ENCODE measurements at places on chromosomes 1 and 21. TPM values are rescaled to one million over a fixed set of nuclear protein-coding genes. Genes with fewer than 3 reads are reported as not detected.

DNA sequence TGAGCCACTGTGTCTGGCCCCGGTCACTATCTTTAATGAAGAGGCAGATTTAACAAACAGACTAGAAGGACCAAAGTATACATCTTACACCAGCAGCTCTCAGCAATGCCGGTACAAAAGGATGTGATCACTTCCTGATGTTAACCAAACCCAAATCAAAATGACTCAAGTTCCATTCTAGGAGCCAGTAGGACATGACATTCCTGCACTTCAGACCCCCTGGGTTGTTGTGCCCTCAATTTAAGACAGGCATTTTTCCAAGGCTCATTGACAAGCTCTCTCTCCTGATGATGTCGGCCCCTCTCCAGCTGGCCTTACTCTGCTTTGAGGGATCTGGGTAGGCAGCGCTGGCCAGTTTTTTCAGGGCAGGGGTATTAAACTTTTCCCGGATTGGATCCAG is 35.1 kb downstream of the YARS1 start:
- no peak for DNase-seq

DNA sequence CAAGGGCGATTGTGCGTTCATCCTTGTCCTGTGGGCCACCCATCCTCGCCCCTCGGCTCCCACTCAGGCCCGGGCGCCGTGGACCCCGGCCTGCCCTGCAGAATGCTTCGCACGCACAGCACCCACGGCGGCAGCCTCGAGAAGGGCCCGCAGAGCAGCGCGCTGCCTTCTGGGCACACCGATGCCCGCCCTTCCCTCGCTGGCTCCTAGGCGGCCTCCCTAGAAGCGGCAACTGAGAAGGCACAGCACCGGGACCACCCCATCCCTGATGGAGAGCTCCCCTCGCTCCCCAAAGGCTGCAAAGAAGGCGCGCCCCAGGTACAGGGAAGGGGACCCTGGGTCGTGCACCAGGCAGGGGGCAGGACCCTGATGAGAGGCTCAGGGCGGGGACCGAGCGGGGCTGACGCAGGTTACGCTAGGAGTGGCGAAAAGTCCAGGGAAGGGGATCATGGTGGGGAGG is 971 bp downstream of the CAPZB start:
- DNase-seq, result no peak

Gene LCE1A
- not detected for total RNA-seq

Gene CZIB
- 40.7 TPM for total RNA-seq

Gene PRAMEF7
- total RNA-seq, result not detected
